IPS DF 19.7 (cell line): ENCODE measurements at places on chromosomes 7 and 10.

DNA sequence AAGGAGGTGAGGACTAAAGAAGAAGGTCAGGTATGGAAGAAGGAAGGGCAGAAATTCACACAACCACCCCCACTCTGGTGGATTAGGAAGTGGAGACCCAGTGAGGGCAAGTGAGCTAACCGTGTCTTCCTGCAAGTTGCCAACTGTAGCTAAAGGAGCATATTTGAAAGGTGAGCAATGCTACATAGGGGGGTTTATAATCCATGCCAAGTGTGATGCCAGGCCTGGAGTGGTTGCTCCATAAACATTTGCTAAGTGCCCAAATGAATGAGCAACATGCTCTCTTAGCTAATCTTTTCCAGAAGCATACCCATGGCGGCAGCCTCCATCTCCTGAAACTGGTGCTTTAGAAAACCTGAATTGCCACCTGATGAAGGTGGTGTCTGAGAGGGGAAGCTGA, 121.6 kb downstream of the LRRC18 start:
- DNase-seq = no peak

- DNase-seq = no peak
Observed at GRCh38 chr7:133910761-133911160, 216.4 kb upstream of the LRGUK start.

DNA sequence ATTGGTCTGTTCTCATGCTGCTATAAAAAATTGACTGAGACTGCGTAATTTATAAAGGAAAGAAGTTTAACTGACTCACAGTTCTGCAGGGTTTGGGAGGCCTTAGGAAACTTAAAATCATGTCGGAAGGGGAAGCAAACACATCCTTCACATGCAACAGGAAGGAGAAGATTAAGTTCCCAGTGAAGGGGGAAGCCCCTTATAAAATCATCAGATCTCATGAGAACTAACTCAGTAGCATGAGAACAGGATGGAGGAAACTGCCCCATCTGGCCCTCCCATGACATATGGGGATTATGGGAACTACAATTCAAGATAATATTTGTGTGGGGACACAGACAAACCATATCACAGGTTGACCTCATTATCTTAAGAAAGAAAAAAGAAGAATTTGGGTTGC, 134.5 kb downstream of the PPP1R3A start:
- DNase-seq = no peak

DNA sequence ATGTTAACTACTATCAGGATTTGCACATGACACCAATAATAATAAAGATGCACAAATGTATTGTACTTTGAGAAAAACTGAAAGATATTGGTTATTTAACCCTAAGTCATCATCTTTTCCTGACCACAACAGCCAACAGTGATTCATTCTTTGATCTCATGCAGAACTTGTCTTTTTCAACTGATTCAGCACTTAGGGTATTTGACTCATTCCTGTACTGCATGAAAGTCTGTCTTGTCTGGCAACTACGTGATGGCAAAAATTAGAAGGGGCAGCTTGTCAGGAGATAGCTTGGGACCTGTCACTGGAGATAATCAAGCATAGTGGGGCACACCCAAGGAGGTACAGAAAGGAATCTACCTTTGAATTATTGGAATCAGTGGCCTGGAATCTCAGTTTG, 77.8 kb upstream of the LRRC17 start:
- no peak for DNase-seq

DNA sequence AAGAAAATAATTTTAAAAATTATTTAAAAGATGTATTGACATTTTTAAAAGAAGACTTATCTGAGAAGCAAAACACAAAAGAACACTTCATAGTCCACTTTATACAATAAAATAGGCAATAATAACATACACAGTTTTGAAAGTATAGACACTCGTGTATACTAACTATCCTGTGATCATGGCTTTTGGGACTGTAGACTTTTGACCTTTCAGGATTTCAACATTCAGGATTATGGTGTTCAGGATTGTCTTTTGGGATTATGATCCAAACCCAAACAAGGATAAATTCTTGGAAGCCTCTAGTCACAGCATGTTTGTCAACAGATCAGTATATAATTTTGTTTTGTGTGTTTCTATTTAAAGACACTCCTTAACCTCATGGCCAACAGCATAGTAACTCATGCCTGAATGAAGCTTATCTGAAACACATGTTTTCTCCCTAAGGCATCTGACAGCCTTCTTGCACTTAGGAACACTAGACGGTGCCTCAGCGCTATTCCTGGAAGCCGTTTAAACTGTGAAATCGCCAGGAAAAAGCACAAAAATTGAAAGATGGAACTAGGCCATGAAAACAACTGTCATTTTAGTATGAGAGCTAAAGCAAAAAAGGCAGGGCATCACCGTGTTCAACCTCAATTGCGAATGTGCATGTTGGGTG, 29.9 kb downstream of the GSAP start:
- no peak for DNase-seq

GRCh38 chr7:155750255-155751125, 61.8 kb downstream of the SHH start:
- DNase-seq = no peak

- no peak for DNase-seq
Observed at GRCh38 chr7:48587475-48587874, 336.9 kb upstream of the CDC14C start.

GRCh38 chr7:120864141-120864900, 6.4 kb upstream of the TSPAN12 start:
- DNase-seq = no peak

GRCh38 chr10:91587710-91588638, 44.9 kb downstream of the PPP1R3C start:
- DNase-seq = no peak

- DNase-seq = no peak
Observed at GRCh38 chr7:12737373-12737772, 49.9 kb downstream of the ARL4A start.

- no peak for DNase-seq
Observed at GRCh38 chr10:75652146-75652740, 220.8 kb downstream of the LRMDA start.

- no peak for DNase-seq
Observed at GRCh38 chr10:80491251-80492102, 37.4 kb downstream of the TSPAN14 start.

GRCh38 chr10:112330162-112330561, 43.8 kb upstream of the ACSL5 start:
- DNase-seq = no peak

- no peak for DNase-seq
Observed at GRCh38 chr7:116211913-116212596, 1.7 kb downstream of the TES start.

- no peak for DNase-seq
Observed at GRCh38 chr10:124742413-124743190, 1.6 kb downstream of the FAM53B start.

DNA sequence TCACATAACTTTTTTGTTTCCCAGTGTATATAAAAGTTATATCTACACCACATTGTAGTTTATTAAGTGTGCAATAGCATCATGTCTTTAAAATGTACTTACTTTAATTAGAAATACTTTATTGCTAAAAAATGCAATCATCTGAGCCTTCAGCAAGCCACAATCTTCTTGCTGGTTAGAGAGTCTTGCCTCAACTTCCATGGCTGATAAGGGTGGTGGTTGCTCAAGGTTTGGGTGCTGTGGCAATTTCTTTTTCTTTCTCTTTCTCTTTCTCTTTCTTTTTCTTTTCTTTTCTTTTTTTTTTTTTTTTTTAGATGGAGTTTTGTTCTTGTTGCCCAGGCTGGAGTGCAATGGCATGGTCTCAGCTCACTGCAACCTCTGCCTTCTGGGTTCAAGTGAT, 360.0 kb downstream of the MAGI2 start:
- no peak for DNase-seq

GRCh38 chr7:2051707-2052656, 180.8 kb downstream of the MAD1L1 start:
- no peak for DNase-seq

- DNase-seq = no peak
Observed at GRCh38 chr7:43199371-43200160, 87.1 kb downstream of the HECW1 start.

DNA sequence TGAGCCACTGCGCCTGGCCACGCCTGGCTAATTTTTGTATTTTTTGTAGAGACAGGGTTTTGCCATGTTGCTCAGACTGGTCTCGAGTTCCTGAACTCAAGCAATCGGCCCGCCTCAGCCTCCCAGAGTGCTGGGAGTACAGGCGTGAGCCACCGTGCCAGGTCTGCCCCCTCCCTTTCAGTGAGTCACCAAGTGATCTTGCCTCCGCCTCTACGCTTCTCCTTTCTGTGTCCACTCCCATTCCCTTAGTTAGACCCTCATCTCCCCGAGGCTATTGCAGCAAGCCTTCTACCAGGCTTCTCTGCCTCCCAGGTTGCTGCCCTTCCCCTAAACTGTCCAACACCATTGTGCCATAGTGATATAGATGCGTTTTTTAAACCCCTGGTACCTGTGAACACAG, 32.9 kb downstream of the CDC123 start:
- no peak for DNase-seq

DNA sequence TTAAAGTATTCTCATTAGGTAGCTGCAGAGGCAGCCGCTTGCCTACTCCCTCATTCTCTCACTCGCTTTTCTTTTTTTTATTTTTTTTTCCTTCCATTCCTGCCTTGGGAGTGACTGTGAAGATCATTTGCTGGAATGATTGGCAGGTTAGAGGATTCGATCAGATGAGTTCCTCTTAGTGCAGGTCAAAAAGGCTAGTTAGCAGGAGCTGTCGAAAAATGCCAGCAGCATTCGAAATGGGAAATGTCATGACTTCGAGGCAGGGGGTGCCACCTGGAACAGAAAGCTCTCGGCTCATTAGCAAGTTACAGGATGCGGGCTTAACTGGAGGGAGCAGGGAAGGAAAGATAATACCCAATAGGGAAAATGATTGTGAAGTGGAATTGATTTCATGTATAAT, 137.5 kb upstream of the FZD1 start:
- no peak for DNase-seq

- no peak for DNase-seq
Observed at GRCh38 chr7:91180746-91181145, 83.5 kb upstream of the FZD1 start.

DNA sequence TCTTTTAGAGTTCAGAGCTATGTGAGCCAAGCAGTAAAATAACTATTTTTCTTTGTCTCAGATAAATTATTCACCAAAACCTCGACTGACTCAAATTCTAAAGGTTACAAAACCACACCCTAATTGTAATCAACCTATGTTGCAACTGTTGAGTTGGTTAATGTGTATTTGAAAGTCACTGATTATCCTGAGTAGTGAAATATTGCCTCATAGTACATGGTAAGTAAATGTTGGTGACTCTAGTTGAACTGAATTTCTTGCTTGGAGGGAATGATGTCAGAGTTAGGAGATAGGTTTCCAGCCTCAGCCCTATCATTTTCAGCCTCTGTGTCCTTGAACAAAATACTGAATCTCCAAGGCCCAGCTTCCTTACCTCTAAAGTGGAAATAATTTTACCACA, 3.0 kb upstream of the CYP2C18 start:
- no peak for DNase-seq

DNA sequence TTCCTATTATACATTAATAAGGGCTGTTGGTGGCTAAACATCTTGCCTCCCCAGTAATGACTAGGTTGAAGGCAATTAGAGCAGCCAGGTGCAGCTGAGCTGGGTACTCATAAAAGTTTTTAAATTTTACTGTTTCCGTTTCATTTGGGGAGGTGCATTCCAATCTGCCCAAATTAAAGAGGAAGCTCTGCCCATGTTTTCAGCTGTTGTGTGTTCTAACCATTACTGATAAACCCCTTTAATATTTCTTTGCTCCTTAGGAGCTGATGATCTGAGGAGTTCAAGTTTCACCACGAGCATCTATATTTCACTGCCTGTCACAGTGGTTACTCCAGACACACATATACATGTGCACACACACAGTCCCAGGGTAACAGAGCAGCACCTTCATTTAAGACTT, 94.4 kb downstream of the JAZF1 start:
- DNase-seq = no peak

- no peak for DNase-seq
Observed at GRCh38 chr7:121267612-121268011, 61.2 kb upstream of the WNT16 start.

GRCh38 chr7:152735443-152736004, 24.0 kb upstream of the ACTR3B start:
- no peak for DNase-seq

DNA sequence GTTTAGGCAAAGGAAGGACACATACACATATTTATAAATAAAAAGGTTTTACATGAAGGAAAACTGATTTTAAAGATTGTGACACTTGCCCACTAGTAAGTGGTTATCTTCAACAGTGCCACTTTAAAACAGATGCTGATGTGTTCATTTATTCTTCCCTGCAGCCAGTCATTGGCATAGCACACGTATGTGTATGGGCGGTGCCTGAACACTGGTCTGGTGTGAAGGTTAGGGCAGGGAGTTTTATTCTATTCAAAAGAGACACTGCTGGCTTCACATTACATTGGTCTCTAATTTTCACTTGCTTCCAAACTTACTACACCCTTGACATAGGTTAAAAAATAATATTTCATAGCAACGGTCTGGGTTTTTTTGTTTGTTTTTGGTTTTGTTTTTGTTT, 57.9 kb downstream of the NOD1 start:
- DNase-seq = no peak

DNA sequence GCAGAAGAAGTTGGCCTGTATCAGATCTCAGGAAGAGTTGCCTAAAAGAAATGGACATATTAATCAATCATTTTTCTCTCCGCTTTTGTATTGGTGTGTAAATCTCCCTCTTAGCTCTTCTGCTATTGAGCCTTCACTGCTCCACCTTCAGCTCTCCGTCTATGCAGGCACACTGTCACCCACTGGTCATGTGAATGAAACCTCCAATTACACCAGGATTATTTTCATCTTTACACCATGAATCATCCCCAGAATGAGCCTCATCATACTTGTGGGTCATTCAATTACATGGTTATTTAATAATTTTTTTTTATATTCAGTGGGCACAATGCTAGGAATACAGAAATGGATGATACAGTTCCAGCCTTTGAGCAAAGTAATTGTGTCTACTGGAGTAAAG, 92.6 kb downstream of the LRRC4 start:
- DNase-seq = no peak

GRCh38 chr7:47669178-47669891, 87.4 kb upstream of the TNS3 start:
- DNase-seq = no peak

DNA sequence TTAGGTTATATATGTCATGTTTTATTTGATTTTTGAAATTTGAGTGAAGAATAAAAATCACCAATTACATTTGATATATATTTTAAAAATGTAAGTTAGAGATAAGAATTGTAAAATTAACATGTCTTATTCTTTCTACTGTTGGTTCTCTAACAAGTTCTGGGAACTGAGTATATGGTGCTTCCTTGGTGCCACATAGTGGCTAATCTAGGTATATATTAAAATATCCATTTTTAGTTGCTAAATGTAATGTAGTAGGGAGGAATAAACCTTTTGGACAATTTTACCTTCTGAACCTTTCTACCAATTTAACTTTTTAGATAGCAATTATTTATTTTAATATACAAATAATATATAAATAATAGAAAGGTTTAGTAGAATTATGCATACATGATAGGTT, 17.5 kb downstream of the CFAP69 start:
- no peak for DNase-seq

DNA sequence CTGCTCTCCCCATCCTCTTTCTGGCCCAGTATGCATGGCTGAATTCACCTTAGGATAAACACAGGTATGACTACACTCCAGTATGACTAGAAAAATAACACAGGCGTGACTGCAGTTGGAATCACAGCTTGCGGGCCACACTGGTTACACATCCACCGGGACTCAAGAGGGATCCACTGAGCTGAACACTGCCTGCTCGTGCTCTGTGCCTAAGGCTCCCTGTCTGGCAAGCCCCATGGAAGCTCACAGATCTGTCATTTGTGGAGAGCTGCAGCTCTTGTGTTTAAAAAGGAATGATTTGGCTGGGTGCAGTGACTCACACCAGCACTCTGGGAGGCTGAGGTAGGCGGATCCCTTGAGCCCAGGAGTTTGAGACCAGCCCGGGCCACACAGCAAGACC, 26.8 kb downstream of the VOPP1 start:
- DNase-seq = no peak
